ENCODE measurements at places on chromosomes 11 and 22. TPM values are rescaled to one million over a fixed set of nuclear protein-coding genes. Genes with fewer than 3 reads are reported as not detected.

- peak; percentile 100 for DNase-seq
Measured at GRCh38 chr11:64854534-64855502, 10.4 kb upstream of the CDC42BPG start.

DNA sequence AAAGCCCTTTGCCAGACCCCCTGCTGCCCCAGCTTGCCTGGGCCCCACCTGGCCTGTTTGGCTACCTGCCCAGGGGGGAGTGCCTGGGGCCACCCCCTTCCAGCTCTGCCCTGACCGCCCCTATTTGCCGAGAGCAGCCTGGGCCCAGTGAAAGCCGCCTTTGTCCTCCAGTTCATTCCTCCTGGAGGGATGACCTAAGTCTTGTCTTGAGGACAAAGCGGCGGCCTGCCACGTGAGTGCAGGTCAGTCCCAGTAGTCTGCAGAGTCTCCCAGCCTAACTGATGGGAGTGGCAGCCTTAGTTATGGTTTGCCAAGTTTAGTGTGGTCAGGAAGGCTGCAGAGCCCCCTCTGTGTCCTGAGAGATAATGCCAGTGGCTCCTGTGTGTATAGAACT is 115.9 kb upstream of the CRYBB3 start:
- DNase-seq, result no peak

DNA sequence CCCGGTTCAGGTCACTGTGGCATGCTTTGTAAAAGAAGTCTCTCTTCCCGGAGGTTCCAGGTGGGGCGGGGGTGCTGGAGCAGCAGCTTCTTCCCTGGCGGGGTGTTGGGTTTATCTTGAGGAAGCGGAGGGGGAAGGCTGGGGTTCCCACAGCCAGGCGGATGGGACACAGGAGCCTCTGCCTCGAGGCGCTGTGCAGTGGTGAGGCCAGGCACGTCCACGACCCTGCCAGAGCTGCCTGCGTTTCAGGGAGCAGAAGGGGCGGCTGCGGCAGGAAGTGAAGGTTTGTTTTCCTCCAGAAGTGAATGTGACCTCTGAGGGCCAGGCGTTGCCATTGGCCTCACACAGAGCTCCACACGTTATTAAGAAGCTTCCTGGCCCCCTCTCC is 20.1 kb upstream of the ADORA2A start:
- DNase-seq, result peak; percentile 10

GRCh38 chr11:120974965-120975364 is 48.9 kb upstream of the TBCEL start:
- DNase-seq, result no peak

GRCh38 chr11:95584589-95584988 is 205.0 kb downstream of the FAM76B start:
- no peak for DNase-seq

DNA sequence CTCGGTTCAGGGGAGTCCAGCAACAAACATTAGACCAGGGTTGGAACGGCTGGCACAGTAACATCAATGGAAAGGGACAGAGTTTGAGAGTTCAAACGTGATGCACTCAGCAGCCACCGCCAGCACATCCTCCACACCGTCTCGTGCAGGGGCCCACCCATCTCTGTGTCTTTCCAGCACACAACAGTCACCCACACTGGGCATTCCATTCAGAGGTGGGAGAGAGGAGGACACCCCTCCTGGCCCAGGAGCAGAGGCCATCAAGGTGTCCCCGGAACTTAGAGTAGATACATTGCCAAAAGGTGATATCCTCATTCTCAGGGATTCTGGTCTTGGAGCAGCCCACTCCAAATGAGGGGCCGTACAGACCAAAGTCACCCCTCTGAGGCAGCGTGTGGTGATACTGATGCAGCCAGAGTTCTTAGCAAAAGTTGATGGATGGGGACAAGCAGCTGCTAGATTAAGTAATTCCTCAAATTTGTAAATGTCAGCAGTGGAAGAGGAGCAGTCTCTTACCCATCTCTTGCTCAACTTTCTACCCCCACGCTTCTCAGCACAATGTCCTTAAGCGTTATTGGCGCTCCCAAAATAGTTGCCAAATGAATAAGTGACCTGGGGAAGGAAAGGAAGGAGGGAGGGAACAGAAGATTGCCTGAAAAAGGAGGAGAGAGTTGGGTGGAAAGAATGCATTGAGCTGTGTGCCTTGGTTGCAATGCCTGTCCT is 5.5 kb downstream of the SNAP29 start:
- DNase-seq, result no peak

- DNase-seq, result no peak
Measured at GRCh38 chr11:128720522-128720985, 26.7 kb downstream of the FLI1 start.

DNA sequence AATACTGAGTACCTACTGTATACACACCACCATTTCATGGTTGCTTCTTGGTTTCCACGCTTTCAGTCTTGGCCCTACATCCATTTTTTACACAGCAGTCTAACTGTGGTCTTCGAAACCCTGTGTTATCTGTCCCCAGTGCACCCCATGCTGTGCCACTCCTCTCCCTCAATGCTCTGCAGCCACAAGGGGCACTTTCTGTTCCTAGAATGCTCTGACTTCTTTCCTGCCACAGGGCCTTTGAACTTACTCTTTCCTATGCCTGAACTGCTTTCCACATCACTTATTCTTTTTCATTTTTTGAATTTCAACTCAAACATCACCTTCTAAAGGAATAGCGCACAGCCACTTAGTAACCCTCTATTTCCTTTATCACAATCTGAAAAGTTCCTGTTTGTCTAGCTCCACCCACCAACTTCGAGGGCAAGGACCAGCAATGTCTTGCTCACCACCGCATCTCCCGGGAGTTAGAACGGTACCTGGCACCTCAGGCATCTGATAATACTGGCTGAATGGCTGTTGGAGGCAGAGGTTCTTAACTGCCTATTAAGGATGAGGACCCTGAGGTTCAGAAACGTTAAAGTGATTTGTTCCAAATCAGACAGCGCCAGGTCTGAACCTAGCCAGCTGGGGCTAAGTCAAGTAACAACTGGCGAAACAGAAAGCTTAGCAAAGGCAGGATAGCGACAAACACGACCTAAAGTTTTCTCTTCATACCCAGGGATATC is 568 bp downstream of the ALG8 start:
- peak; percentile 62 for DNase-seq

- DNase-seq, result peak; percentile 85
Measured at GRCh38 chr22:35352214-35353111, 28.4 kb upstream of the HMOX1 start.

- no peak for DNase-seq
Measured at GRCh38 chr11:78354408-78355308, 63.0 kb downstream of the GAB2 start.

DNA sequence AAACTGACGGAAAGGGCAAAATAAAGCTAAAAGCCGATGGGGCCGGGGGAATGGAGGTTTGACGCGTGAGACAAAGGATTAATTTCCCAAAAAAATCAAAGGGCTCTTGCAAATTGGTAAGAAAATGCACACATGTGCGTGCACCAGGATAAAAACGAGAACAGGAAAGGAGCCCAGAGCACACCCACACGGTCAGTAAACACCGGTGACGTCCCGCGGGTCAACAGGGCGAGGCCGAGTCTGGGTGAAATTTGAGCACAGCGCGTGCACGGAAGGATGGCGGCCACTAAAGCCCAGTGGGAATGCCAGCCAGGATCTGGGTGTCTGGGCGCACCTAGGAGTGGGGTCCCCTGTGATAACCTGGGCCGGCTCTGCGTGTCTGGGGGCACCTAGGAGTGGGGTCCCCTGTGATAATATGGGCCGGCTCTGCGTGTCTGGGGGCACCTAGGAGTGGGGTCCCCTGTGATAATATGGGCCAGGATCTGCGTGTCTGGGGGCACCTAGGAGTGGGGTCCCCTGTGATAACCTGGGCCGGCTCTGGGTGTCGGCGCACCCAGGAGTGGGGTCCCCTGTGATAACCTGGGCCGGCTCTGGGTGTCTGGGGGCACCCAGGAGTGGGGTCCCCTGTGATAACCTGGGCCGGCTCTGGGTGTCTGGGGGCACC is 44.4 kb downstream of the BRSK2 start:
- DNase-seq, result peak; percentile 75

- DNase-seq, result no peak
Measured at GRCh38 chr22:46875089-46875488, 112.6 kb downstream of the TBC1D22A start.

GRCh38 chr11:113493206-113493605 is 18.0 kb upstream of the DRD2 start:
- DNase-seq, result no peak

GRCh38 chr11:7548659-7549274 is 35.0 kb downstream of the PPFIBP2 start:
- no peak for DNase-seq

The PUS3 gene
- 14.1 TPM for total RNA-seq

The H19 gene
- 9.4 TPM for total RNA-seq

The CCDC73 gene
- total RNA-seq, result not detected

The IFITM1 gene
- total RNA-seq, result 48.6 TPM

The GGTLC2 gene
- not detected for total RNA-seq

The BCL2L13 gene
- total RNA-seq, result 86.5 TPM

The SEPTIN3 gene
- 0.29 TPM for total RNA-seq

The WBP2NL gene
- total RNA-seq, result 0.72 TPM

The TRIM48 gene
- not detected for total RNA-seq

The TMEM126B gene
- total RNA-seq, result 81.6 TPM
